ENCODE measurements at places on chromosomes 12 and 14.

- no peak for DNase-seq
These were observed 91.0 kb downstream of the TBX3 start for GRCh38 chr12:114592946-114593345.

DNA sequence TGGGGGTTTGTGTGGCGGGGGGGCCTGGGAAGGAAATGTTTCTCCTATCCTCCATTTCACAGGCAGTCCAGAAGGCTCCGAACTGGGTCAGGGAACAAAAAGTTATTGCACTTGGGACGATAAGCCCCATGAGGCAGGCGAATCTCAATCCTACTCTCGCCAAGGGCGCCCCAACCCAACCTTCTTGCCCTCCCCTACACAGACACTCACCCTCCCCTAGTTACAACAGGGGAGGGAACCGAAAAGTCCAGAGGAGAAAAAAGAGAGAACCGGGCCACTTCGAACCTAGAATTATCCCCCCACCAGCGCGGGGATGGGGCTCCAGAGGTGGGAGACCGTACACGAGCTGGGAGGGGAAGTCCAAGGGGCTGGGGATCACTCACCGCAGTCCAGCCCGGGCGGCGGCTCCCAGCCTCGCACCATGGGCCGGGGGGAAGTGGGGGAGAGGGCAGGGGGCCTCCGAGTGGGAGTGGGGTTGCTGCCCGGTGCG is 357 bp downstream of the HOMEZ start:
- DNase-seq: no peak

- DNase-seq: no peak
These were observed 37.3 kb upstream of the ADGRD1 start for GRCh38 chr12:130916241-130916911.

DNA sequence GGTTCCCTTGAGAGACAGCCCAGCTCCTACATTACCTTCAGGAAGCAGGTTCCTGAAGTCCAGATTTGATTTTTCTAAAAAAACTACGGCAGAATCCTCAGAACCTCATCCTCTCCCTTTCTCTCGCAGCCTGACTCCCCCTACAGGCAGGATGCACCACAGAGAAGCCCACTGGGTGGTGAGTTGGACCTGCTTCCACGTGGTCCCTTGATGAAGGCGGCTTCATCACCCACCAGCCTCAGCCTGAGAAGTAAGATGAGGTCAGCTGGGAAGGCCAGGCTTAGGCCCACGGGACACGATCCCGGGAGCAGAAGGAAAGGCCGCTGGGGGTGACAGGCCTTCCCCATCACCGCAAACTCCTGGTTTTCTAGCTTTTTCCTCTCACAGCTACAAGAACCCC is 83.0 kb downstream of the ACTN1 start:
- no peak for DNase-seq

DNA sequence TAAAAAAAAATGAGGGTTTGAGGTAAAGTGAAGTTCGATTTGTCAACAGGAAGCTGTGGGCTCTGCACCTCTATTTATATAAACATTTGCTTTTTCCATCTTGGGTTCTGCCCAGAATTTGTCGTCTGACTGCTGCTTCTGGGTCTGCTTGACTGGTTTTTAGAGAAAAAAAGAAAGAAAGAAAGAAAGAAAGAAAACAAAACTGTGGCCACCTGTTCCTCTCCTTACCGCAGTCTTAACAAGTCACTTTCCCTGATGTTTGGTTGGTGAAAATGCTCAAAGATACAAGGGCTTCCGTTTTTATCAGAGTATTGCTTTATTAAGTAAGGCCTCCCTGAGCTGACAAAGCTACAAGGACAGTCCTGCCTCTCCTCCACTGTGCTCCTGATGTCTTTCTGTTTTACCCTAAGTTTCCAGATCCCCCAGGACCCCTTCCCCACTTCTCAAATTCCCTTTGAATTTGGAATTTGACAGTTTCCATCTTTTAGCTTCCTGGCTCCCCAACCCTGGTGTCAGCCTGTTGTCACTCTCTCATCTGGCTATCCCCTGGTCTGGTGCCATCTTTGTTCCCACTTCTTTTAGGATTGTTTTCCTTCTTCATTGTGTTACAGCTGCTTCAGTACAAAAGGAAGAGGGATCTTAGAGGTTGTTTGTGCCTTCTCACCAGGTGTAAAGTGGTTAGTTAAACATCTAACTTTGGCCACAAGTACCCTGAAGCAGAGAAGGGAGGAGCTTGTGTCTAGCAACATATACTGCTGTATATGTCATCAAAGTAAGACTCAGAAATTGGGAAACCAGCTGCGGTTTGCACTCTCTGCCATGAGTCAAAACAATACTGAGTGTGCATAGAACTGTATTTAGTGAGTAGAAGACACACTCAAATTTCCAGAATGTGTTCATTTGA is 18.0 kb downstream of the MFAP5 start:
- peak; percentile 44 for DNase-seq

DNA sequence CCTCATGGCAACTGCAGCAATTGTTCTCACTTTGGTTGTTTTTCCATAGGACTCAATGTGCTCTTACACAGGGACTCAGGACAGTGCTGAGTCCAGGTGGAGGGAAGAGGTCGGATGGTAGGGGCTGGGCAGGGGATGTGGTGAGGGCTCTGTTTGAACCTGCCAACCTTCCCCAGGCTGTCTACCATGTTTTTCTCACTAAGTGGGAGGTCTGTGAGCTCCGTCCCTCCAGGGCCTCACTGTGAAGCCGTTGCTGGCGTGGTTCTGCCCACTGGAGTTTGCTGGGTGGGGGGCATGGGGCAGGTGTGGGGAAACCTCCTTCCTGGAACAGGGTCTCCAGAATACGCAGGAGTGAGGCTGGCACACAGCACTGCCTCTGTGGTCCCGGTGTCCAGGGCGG is 20.7 kb upstream of the PRMT8 start:
- no peak for DNase-seq

- no peak for DNase-seq
These were observed 64.2 kb downstream of the ELK3 start for GRCh38 chr12:96258104-96258961.

- no peak for DNase-seq
These were observed 275.6 kb downstream of the AACS start for GRCh38 chr12:125340791-125341190.

DNA sequence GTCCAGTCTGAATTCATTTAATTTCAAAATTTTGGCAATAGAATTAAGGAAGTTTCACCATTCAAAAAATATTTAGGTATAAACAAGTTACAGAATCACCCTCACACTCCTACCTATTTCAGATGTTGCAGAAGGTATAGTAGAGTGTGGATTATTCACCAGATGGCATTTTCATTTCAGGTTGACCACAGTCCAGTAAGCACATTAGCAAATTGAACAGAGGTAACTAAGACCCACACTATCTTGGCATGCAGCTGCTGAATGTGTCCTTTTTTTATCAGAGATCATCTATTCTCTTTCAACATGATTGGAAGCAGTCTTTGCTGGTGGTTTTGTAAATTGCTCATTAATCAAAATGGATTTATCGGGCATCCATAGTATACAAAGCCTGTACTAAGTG is 151.8 kb upstream of the GARIN6 start:
- no peak for DNase-seq

- DNase-seq: no peak
These were observed 3.5 kb upstream of the CLEC1A start for GRCh38 chr12:10102322-10102721.

DNA sequence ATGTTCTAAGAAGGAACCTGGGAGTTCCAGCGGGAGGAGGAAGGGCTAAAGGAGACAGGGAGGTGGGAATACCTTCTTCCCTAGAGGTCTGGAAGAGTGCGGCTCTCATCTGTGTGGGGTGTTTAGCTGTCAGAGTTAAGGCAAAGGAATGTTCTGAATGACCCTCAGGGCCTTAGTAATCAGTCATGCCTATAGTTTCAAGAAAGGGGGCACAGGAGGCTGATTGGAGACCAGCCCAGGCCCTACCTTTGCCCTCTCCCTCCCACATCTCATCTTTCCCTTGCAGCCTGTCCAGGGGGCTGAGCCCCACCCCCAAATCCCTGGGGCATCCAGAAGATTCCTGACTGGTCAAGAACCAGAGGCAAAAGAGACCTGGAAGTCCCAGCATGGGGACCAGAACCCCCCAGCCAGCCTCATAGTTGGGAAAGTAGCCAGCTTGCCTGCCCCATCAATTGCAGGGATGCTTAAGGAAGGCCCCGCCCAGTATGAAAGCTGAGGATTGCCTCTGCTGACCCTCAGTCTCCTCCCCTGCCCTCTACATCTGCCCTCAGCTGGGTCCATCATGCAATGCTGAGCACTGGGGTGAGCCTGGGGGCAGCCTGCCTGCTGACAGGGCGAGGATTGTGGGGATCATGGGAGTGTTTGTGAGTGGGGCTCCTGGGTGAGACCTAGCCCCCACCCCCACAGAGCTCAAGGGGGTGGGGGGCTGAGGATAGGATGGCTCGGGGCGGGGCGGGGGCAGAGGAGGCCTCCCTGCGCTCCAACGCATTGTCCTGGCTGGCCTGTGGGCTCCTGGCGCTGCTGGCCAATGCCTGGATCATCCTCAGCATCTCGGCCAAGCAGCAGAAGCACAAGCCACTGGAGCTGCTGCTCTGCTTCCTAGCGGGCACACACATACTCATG is 1.8 kb downstream of the GPR162 start:
- DNase-seq: no peak

GRCh38 chr14:39384177-39384576 is 48.1 kb downstream of the FBXO33 start:
- no peak for DNase-seq

DNA sequence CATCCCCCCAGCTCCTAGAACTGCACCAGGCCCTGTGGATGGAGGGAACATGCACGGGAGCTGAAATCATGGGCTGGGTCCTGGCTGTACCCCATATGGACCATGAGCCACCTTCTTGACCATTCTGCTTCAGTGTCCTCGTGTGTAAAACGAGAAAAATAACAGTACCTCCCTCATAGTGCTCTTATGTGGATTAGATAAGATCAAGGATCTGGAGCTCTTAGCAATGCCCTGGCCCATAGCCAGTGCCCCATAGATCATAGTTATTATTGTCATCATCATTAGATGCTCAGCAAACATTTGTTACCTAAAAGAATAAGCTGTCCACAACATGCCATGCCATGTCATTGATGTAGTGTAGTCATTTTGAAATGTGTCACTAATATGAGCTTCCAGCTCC is 71.3 kb downstream of the SYNE3 start:
- DNase-seq: no peak

- DNase-seq: no peak
These were observed 16.4 kb downstream of the FOS start for GRCh38 chr14:75295061-75295461.

- DNase-seq: no peak
These were observed 1248.4 kb downstream of the LRFN5 start for GRCh38 chr14:42855085-42855484.

DNA sequence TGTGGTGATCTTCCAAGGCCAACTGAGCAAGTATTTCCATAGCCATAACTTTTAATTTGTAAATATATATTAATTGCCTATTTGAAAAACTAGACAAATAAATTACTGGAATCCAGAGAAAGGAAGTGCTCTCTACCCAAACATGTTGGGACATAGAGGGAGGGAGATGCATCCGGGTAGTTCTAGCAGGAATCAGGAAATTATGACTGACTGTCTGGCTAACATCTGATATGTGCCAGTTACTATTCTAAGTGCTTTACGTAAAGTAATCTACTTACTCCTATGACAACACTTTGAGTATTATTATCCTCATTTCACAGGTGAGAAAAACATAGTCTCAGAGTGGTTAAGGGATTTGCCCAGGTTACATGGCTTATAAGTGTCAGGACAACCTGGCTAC is 147.7 kb upstream of the VASH1 start:
- no peak for DNase-seq

- no peak for DNase-seq
These were observed 57.1 kb downstream of the ZDHHC17 start for GRCh38 chr12:76820888-76821482.

- no peak for DNase-seq
These were observed 154.3 kb downstream of the VRK1 start for GRCh38 chr14:96951511-96951910.

Data from activated naive CD4-positive, alpha-beta T cell treated with anti-CD3 and anti-CD28 coated beads, Interleukin-2, amount 50 U/mL, for 16 hours (primary cell).